ENCODE measurements at places on chromosomes 1 and 21.

DNA sequence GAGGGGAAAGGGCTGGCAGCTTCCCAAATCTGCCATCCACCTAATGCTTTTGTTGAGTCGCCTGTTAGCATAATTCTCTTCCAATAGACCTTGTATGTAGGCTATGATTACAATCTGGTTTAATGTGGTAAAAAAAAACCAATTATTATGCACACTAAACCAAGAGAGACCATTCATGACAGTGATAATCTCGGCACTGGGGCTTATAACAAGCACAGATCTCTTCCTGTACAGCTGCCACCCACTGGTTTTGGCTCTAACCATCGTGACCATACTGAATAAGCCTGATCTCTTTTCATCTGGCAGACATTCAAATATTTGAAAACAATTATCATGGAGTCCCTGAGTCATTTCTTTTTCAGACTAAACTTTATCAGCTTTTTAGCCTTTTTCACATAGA lies 12.0 kb upstream of the SYT14 start:
- DNase-seq = no peak

DNA sequence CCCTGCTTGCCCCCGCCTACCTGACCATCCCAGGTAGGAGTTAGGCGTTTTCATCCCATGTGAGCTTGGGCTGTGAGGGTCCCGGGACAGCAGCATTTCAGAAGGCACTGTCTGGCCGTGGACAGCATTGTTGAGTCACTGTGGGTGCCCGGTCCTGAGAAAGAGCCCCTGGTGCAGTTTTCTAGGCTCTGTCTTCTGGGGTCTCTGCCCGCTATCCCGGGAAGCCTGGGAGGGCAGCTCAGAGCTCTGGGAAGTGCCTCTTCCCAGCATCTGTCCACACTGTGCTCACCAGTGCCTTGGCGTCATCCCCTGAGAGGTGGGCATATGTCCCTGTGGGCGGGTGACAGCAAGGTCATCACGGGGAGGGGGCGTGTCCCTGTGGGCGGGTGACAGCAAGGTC lies 11.4 kb upstream of the ZNF669 start:
- no peak for DNase-seq

- no peak for DNase-seq
These were observed 41.6 kb downstream of the ATP6V1G3 start for GRCh38 chr1:198498881-198499280.

DNA sequence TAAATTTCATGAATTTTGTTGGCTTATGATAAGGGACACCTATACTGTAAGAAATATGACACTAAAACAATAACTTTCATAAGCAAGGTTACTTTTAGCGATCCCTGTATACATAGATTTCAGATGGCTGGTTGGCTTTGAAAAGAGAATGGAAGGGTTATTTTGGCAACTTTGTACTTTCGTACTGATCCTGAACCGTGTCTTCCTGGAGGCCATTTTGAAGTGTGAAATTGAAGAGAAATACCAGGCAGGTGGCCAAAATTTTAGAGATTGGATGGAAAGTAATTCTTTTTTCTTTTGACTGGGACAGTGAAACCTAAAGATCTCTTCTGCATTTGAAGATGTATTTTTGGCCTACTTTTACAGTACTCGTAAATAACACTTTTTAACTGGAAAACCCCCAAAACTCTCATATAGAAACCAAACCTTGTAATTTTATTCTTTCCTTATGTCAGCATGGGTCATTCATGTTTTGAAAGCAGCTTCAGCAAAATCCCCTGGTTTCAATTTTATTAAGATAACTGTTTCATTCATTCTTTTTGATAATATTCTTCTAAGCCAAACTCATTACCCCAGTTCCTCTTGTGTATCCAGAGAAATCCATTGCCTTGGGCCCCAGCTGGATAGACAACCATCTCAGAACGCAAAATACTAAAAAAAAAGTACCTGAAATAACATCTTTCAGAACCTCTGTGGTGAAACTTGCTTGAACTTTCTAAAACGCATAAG lies 38.4 kb upstream of the ZNF281 start:
- DNase-seq = no peak

- no peak for DNase-seq
These were observed 42.5 kb upstream of the MTF1 start for GRCh38 chr1:37901893-37902225.

DNA sequence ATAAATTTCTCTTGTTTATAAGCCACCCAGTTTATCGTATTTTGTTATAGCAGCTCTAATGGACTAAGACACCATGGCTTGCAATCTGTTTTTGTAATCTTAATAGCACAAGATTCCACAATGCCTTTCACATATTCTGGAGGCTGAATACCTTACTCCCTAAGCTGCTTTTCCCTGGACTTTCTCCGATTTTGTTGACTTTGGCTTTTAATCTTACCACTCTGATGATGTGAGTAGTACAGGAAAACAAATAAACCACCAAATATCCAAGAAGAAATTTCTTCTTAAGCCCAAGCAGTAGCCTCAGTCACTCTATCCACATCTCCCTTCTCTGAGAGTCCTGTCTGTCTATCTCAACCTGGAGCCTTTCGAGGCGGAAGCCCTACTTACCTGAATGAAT lies 838.6 kb downstream of the LTN1 start:
- DNase-seq = no peak

DNA sequence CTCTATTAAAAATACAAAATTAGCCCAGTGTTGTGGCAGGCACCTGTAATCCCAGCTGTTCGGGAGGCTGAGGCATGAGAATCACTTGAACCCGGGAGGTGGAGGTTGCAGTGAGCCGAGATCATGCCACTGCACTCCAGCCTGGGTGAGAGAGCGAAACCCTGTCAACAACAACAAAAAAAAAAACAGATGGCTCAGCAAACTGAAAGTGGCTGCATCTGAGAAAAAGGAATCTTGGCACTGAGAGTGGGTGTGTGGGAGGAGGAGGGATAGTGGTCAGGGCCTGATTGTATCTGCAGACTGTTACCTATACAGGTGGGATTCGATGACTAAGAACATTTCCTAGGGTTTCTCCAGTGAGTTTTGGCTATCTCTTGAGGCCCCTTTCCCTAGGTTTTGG lies 122.2 kb upstream of the BARHL2 start:
- no peak for DNase-seq

DNA sequence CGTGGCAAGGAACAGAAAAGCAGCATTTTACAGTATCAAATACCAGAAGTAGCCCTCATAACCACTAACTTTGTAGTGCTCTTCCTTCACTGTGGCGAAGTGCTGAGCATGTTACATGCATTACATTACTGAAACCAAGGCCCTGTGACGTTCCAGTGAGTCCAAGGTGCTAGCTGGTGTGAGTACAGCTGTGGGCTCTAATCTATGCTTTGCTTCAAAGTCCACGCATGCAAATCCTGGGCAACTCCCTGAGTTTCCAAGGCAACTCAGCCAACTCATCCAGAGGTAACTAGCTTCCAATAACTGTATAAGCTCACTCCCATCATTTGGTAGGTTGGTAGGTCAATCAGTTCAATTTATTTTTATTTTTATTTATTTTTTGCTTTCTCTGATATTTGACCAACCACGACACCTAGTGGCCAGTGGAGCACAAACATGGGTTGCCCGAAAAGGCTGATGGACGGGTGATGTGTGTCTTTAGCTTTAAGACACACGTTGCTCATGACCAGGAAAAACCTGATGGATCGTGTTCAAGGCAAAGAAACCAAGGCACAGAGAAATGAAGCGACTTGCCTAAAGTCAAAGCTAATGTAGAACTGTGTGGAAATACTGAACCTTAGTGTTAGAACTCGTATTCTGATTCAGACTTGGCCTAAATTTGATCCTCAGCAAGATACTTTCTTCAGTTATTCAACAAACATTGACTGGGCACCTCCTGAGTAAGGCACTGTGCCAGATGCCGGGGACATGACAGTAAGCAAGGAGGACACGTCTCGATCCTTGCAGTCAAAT lies 73.0 kb downstream of the GNG12 start:
- DNase-seq = peak; percentile 56

DNA sequence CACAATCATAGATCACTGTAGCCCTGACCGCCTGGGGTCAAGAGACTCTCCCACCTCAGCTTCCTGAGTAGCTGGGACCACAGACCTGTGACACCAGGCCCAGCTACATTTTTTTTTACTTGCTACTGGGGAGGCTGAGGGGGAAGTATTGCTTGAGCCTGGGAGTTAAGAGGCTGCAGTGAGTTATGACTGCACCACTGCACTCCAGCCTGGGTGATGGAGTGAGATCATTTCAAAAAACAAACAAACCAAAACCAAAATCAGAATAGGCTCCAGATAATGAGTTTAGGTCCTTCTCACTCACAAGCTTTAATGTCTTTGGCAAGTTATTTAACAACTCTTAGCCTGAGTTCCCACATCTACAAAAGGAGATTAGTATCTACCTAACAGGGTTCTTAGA lies 22.8 kb downstream of the WDR26 start:
- no peak for DNase-seq

GRCh38 chr1:60173729-60174505 lies 100.3 kb upstream of the C1orf87 start:
- DNase-seq = no peak

- no peak for DNase-seq
These were observed 17.4 kb upstream of the ENAH start for GRCh38 chr1:225670356-225670755.

GRCh38 chr1:234593771-234594504 lies 16.0 kb downstream of the IRF2BP2 start:
- no peak for DNase-seq

- DNase-seq = no peak
These were observed 132.0 kb downstream of the C1orf21 start for GRCh38 chr1:184518736-184519357.

DNA sequence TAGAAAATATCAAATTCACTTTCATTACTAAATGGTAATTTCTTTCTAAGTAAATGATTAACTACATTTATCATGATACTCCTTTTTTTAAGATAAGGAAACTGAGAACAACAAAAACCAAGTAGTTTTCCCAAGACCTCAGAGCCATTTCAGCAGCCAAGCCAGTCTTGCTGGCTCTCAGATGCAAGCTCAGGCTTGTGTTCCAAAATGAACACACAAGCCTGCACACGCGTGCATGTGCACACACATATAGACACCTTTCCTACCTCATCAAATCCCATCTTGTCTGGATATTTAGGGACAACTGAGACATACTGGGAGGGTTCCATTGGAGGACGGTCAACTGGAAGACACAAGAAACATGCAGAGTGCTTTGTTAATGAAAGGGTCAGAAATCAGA lies 83.0 kb downstream of the COLGALT2 start:
- no peak for DNase-seq

DNA sequence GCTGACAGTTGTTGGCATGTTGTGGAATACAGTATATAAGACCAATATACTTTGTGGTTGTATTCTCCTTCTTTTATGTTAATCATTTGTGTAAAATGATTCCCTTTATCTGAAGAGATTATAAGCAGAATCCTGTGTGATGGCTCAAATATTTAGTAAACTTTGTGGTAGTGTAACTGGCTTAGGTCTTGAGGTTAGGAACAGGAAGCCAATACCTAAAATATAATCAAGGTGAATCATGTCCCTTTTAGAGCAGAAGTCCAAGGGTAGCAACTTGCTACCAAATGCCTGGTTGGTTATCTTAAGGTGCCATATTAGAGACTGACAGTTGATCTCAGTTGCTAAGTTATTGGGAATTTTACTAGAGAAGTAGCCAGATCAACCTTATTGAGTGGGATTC lies 398.5 kb upstream of the ADAMTS5 start:
- DNase-seq = no peak

- DNase-seq = no peak
These were observed 13.1 kb upstream of the PLA2G2C start for GRCh38 chr1:20199403-20199802.

GRCh38 chr1:38028105-38028591 lies 15.6 kb downstream of the UTP11 start:
- DNase-seq = peak; percentile 54

DNA sequence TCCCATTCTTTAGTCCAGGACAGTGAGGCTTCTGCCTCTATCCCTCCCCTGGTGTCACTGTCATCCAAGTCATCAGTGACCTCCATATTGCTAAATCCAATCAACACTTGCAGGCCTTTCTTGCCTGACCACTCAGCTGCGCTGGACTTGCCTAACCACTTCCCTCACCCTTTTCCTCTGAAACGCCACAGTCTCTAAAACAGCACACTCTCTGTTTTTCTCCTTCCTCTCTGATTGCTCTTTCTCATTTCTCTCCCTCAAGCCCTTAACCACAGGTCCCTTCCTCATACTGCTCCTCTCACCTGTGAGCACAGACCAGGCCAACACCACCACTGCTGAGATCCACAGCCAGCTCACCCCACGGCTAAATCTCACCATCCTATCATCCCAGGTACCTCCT lies 17.5 kb downstream of the TAL1 start:
- DNase-seq = no peak

- DNase-seq = no peak
These were observed 8.6 kb upstream of the RAB29 start for GRCh38 chr1:205783904-205784303.

GRCh38 chr1:1528301-1529267 lies 11.8 kb downstream of the TMEM240 start:
- no peak for DNase-seq

Data from activated CD4-positive, alpha-beta memory T cell treated with anti-CD3 and anti-CD28 coated beads, Interleukin-2, amount 10 ng/mL, durations not matched to agents 7 days and 5 days (primary cell).